H1 (cell line): ENCODE measurements at places on chromosomes 13 and 19. TPM values are rescaled to one million over a fixed set of nuclear protein-coding genes. Genes with fewer than 3 reads are reported as not detected.

- H3K27me3 ChIP-seq = no peaks in the 10 kb centered on the region
- no peaks in the 10 kb centered on the region for H3K4me1 ChIP-seq
- no peaks in the 10 kb centered on the region for H3K36me3 ChIP-seq
- H3K4me3 ChIP-seq = no peak overlapping the region
- no peak overlapping the region for H3K27ac ChIP-seq
Observed at GRCh38 chr13:61002686-61003085, 413.0 kb downstream of the PCDH20 start.

- H3K27ac ChIP-seq = no peak overlapping the region
- no peaks in the 10 kb centered on the region for H3K4me1 ChIP-seq
- no peak overlapping the region for H3K4me3 ChIP-seq
- DNase-seq = no peak
- no peaks in the 10 kb centered on the region; the same call in 1 of the 2 replicates for H3K27me3 ChIP-seq
Observed at GRCh38 chr13:112213467-112214255, 146.7 kb downstream of the SOX1 start.

- H3K27me3 ChIP-seq = no peaks in the 10 kb centered on the region
- peaks cover 15% of the 10 kb centered on the region for H3K36me3 ChIP-seq
- peak overlapping the region; percentile 90 for H3K4me3 ChIP-seq
- H3K4me1 ChIP-seq = peaks cover 8% of the 10 kb centered on the region
Observed at GRCh38 chr19:35247526-35248309, 1.1 kb upstream of the LSR start.

DNA sequence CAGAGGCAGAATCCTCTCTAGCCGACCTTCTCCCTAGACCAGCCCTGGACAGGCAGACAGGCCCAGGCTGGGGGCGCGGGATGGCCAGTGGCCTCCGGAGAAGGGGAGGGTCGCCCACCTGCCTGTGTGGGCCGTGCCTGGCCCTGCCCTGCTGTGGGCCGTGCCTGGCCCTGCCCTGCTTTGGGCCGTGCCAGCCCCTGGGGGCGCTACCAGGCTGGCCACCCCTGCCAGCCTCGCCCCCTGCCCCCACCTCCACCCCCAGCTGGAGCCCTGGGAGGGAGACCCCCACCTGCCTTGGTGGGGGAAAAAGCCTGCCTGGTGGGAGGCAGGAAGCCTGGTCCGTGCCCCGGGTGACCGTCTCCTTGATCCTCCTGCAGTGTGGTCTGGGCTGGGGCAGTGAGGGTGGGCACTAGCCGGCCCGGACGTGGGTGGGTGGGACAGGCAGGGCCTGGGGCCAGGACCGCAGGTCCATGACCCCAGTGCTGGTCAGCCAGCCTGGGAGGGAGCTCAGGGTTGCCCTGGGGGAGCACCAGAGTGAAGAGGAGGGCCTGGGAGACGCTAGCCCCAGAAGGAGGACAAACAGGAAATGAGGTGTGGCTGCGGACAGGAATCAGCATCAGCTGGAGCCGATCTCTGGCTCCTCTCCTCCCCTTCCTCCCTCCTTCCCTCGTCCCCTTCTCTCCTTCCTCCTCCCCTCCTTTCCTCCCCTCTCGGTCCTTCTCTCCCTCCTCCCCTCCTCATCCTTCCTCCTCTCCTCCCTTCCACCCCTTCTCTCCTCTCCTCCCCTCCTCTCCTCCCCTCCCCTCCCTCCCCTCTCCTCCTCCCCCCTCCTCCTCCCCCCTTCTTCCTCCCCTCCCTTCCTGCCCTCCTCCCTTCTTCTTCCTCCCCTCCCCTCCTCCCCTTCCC lies 5.1 kb upstream of the MKNK2 start:
- H3K27me3 ChIP-seq = no peaks in the 10 kb centered on the region
- no peak for DNase-seq

AMER2 gene
- 0.50 and 0.57 TPM in 2 replicates for total RNA-seq

TJP3 gene
- total RNA-seq = 24.6 and 26.1 TPM in 2 replicates

DNA sequence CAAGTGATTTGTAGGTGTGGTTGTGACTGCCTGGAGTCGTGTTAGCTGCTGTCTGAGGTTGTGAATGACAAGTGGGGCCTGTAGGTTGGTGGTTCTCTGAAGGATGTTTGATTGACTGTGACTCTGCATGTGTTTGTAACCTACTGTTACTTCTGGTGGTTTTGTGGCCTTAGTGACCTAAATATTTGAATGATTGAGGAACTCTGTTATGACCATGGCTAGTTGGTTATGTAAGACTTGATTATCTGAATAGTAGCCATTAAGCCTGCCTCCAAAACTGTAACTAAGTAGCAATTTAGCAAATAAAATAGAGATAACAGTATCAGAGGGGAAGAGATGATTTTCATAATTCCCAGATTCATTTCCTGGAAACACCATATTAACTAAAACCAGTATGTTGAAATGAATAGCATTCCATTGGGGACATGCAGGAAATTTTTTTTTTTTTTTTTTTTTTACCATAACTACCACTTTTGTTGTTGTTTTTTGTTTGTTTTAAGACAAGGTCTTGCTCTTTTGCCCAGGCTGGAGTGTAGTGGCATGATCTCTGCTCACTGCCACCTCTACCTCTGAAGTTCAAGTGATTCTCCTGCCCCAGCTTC lies 865 bp downstream of the ZNF382 start:
- H3K27ac ChIP-seq = no peak overlapping the region
- no peaks in the 10 kb centered on the region for H3K4me1 ChIP-seq
- peaks cover 3% of the 10 kb centered on the region; the same call in 1 of the 2 replicates for H3K36me3 ChIP-seq
- no peak for DNase-seq

DNA sequence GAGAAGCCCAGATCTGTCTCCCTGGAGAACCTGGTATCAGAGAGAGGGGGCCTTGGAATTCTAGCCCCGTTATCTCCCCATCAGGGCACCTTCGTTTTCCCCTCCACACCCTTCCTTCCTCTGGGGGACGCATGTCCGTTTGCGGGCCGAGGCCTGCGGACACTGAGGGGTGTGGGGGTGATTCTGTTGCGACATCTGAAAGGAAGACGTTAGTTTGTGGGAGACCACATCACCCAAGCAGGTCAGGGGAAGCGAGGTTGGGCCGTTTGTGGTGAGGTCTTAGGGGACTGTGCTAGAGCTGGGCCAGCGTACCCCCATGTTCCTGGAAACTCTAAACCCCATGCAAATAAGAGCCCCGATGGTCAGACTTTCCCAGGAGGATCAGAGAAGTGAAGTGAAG lies 3.7 kb upstream of the HSH2D start:
- H3K4me3 ChIP-seq = no peak overlapping the region
- DNase-seq = no peak
- no peak overlapping the region for H3K27ac ChIP-seq
- H3K36me3 ChIP-seq = no peaks in the 10 kb centered on the region

DNA sequence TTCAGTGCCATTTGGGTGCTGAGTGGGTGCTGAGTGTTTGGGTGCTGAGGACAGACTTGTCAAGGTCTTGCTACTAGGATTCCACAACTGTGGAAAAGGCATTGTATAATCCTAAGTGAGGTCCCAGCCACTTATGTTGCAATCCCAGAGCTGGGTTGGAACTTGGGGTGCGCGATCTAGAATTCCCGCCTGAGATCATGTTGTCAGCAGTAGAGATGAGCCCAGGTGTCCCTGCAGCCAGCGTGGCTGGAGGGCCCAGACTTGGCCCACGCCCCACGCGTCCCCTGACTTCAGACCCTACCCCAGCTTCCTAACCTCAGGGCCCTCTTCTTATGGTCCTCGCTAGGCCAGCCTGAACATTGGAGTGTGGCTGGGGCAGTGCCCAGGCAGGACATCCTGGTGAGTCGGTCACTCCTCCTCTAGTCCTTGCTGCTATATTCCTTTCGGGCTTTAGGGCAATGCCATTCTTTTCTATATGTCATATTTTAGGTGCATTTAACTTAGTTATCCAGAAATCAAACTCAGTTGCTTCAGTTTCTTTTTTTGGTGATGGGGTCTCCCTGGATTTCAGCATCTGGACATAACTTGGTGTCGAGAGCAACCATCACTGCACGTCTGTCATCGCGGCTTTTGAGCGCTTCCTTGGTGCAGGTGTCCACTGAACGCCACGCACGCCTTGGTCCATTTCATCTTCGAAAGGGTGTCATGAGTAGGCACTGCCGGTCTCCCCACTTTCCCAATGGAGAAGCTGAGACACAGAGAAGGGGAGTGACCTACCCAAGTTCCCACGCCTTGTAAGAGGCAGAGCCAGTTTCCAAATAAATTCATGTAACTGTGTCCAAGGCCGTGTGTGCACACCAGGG lies 46.4 kb upstream of the F7 start:
- H3K27me3 ChIP-seq = no peaks in the 10 kb centered on the region
- no peak overlapping the region for H3K4me3 ChIP-seq
- H3K27ac ChIP-seq = no peak overlapping the region
- no peak for DNase-seq
- no peaks in the 10 kb centered on the region for H3K36me3 ChIP-seq

LGALS4 gene
- 0.37 and 0.54 TPM in 2 replicates for total RNA-seq

CYP4F2 gene
- not detected in 2 replicates for total RNA-seq

CEACAM19 gene
- 2.7 and 3.1 TPM in 2 replicates for total RNA-seq

GPR32 gene
- not detected in 2 replicates for total RNA-seq

DNA sequence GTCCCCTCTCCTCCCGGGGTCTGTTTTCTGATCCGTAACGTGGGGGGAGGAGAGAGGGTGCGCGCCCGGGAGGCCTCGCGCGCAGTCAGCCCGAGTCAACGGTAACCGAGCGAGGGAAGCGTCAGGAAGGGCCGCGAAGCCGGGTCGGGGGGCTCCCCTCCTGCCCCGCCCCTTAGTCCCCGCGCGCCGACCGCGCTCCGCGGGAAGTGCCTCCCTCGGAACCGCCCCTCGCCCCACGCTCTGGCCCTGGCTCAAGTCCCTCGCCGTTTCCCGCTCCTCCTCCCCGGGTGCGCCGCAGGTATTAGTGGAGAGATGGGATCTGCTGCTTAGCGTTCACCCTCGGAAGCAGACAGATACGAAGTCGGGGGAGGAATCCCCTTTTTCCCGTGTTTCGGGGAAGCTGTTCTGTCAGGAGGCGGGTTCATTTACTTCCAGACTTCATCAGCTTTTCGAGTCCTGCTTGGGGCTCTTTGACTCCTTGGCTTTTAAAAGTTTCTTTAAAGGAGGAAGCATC lies 770 bp downstream of the HNRNPM start:
- peak overlapping the region; percentile 85 for H3K4me3 ChIP-seq
- H3K27me3 ChIP-seq = no peaks in the 10 kb centered on the region
- no peak for DNase-seq
- peaks cover 22% of the 10 kb centered on the region for H3K36me3 ChIP-seq
- H3K27ac ChIP-seq = peak overlapping the region; percentile 98; the same call in 1 of the 2 replicates
- peaks cover 31% of the 10 kb centered on the region for H3K4me1 ChIP-seq

- no peak for DNase-seq
- H3K27me3 ChIP-seq = no peaks in the 10 kb centered on the region
- no peaks in the 10 kb centered on the region for H3K36me3 ChIP-seq
Observed at GRCh38 chr13:51311957-51312520, 27.5 kb upstream of the SERPINE3 start.
